ENCODE measurements at places on chromosomes 6 and 20.

GRCh38 chr20:58433029-58433647 lies 44.1 kb downstream of the VAPB start:
- no peak for DNase-seq

DNA sequence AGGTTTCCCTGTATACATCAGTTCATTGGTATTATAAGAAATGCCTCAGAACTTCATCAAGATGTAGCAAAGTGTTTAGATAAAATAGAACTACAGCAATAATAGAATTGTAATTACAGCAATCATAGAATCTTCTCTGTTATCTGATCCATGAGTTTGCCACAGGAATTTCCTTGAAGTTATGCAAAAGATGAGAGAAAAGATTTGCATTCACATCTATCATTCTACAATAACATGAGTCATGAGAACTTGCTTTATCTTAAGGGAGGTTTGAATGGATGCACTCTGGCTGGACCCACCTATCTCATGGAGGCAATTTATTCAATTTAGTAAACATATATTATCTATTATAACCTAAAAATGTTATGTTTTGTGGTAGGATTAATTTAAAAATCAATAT lies 329.8 kb upstream of the EPHA7 start:
- DNase-seq: no peak

GRCh38 chr6:41967312-41968287 lies 26.0 kb upstream of the CCND3 start:
- no peak for DNase-seq

DNA sequence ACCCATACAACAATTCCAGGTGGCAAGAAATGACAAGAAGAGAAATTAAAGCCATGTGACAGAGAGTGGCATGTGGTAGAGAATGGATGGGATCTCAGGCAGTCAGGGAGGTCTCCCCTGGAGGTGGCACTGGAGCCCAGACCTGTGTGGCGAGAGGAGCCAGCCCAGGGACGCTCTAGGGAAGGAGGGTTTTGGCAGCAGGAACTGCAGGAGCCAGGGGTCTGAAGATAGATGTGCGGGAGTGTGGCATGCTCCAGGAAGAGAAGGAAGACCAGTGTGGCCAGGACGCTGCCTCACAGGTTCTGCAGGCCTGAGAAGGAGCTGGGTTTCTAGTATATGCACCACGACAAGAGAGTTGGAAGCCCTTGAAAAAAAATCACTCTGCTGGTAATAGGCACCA lies 45.1 kb downstream of the SPATA2 start:
- no peak for DNase-seq

DNA sequence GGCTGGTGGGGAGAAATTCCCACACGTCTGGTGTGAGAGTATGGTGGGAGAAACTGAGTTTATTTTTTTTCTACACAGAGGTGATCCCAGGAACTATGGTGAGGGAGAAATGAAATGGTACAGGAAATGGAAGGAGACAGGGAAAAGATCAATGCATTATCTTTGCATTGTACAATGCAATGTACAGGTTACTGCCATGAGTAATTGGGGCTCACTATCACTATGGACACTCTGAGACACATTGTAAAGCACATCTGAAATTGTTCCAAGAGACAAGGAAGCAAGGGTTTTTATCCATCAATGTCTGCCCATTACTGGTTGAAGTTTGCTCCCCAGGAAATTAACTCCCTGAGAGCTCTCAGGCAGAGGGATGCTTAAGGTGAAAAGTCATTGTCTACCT lies 21.7 kb upstream of the FAM184A start:
- DNase-seq: no peak

Data from adrenal gland (tissue), 19 donors.